ENCODE measurements at places on chromosomes 13 and 19.

DNA sequence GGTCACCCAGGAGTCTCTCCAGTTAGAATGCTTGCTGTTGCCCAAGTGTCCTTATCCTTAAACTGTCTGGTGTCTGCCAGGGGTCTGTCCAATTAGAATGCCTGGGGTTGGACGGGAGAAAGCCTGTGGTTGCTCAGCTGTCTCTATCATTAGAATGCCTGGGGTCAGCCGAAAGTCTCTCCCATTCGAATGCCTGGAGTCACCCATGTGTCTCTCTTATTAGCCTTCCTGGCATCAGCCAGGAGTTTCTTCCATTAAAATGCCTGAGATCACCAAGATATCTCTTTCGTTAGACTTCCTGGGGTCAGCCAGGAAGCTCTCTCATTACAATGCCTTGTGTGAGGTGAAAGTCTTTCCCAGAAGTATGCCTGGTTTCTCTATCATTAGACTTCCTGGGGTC lies 1521.0 kb downstream of the UQCRFS1 start:
- DNase-seq, result no peak

GRCh38 chr13:25771641-25772478 lies 280.0 kb downstream of the SHISA2 start:
- no peak for DNase-seq

DNA sequence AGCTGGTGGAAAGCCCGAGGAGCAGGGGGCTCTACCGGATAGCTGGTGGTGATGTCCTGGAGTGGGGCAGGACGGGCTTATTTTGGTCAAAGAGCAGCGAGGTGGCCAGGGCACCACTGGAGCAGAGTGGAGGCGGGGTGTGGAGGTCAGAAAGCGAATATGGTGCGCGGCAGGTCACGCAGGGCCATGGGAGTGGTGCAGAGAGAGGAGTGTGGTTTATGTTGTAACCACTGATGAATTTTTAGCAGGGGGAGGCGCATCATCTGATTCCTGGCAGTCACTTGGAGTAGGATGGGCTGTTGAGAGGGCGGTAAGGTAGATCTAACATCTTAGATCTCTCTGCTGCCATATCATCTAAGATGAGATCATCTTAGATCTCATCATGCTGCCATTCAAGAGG lies 1.4 kb upstream of the ZNF414 start:
- DNase-seq, result no peak

DNA sequence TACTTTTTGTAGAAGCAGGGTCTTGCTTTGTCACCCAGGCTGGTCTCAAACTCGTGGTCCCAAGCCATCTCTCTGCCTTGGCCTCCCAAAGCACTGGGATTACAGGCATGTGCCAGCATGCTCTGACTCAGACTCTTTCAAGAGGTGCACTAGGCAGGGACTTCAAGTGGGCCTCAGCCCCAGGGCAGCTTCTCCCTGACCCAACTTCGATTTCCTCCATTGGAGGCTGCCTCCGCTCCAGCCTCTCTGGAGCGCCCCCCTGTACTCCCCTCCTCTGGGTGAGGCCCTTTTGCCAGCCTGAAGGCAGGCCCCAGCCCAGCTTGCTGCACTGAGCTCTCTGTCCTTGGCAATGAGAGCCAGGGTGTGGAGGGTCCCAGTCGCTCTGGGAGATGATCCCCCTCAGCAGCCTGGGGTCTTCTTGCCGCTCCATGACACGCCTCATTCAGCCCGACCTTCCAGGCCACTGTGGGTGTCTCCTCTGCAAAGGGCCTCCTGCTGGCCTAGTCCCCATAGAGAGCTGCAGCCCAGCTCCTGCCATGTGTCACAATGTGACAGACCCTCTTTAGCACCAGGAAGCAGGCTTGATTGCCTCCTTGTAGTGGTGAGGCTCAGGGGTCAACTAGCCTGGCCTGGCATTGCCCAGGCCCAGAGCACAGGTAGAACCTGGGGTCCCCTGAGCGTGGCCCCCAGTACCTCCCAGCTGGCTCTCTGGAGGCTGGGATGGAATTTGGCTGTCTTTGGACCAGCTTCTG lies 16.4 kb downstream of the CARM1 start:
- DNase-seq, result no peak

DNA sequence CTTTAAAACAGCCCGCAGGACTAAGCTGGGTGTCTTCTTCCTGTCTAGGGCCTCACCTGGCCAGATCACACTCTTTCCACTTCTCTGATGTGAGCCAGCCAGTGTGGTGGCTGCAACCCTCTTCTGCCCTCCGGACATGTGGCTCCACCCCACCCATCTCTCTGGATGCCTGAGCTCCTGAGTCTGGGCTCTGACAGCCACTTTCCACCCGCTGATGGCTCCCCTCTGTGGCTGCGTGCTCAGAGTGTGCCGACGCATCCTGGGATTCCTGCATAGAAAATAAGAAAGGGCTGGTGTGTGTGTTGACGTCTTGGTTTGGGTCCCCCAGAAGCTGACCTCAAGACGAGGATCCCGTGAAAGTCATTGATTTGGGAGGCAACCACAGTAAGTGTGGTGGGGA lies 181.6 kb downstream of the URI1 start:
- no peak for DNase-seq
